Activated T-helper 17 cell treated with anti-CD3 and anti-CD28 coated beads, Interleukin-2, amount 50 U/mL, for 72 hours (primary cell): ENCODE measurements at places on chromosomes 3 and 15. TPM values are rescaled to one million over a fixed set of nuclear protein-coding genes. Genes with fewer than 3 reads are reported as not detected.

GRCh38 chr15:78671626-78672211 lies 30.7 kb upstream of the CHRNB4 start:
- no peak for ATAC-seq

DNA sequence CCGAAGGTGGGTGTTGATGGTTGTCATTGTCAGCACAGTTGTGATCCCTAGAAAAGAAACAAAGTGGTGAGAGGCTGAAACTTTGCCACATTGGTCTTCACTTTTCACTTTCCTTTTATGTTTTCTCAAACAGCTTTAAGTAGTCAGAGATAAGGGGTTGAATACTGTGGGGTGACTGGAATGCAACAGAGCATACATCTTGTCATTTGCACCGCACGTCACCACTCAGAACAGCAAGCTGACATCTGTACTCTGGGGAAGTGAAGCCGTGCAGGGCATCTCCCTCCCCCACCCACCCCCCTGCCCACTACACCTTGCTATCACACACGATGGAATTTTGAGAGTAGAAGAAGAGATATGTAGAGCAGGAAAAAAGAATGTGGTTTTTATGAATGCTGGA lies 211.7 kb downstream of the GABRB3 start:
- ATAC-seq, result no peak

- no peak for ATAC-seq
These were observed 23.1 kb upstream of the CHD2 start for GRCh38 chr15:92877000-92877399.

DNA sequence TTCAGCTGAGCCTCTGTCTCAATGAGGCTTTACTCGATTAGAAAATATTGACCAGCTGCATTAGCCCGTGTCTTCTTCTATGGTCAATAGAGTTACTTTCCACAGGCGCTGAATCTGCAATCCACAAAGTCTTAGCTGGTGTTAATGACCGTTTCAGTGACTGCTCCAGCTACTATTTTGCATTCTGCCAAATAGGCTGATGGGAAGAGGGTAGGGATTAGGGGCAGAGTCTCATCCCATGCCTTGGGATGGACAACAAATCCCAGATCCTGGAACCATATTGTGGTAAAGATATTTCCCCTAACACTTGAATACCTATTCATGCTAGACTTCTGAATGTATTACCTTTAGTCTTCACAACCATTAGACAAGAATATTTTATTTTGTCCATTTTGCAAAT lies 29.5 kb upstream of the MAGI1 start:
- ATAC-seq, result no peak

DNA sequence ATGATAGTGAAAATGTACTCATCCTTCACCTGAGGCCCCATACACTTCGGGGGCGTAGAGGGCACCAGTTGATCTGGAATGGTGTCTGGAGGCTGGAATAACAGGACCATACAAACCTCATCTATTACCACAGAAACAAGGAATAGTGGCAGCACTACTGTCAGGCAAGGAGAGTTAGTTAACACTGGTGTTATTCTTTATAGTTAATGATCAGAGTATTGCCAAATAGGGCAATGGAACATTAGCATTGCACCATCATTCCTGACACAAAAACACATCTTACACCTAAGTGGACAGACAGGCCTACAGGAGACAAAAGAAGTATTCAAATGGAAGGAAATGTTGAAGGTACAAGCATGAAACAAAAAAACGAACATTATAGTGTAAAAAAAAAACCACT lies 137.0 kb upstream of the UBP1 start:
- ATAC-seq, result no peak

GRCh38 chr15:80550908-80551260 lies 144.2 kb upstream of the ABHD17C start:
- ATAC-seq, result no peak

The AADAC gene
- not detected for total RNA-seq

The LYZL4 gene
- total RNA-seq, result not detected

- ATAC-seq, result no peak
These were observed 181.7 kb downstream of the FAM43A start for GRCh38 chr3:194867270-194867983.

The ROPN1 gene
- not detected for total RNA-seq

The CLRN1 gene
- total RNA-seq, result not detected

DNA sequence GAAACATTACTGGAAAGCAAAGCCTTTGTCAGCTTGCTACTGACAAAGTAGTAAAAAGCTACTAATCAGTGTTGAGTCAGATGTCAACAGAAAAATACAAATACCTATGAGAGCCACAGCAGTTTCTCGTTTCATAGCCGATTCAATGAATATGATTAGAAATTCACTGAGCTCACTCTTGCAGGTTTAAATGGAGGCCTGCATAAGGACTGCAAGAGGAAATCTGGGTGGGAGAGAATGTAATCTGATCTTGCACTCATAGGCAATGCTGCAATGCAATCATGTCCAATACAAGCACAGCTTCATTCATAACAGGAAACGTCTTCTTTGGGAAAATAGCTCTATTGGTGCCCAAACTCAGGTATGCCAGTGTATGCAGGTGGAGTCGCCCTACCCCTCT lies 608.8 kb downstream of the ROBO2 start:
- ATAC-seq, result no peak

- ATAC-seq, result no peak
These were observed 244.3 kb upstream of the SLCO3A1 start for GRCh38 chr15:91609231-91609630.

- ATAC-seq, result no peak
These were observed 52.2 kb downstream of the WNT7A start for GRCh38 chr3:13827699-13828098.

The CHMP2B gene
- 19.8 TPM for total RNA-seq

DNA sequence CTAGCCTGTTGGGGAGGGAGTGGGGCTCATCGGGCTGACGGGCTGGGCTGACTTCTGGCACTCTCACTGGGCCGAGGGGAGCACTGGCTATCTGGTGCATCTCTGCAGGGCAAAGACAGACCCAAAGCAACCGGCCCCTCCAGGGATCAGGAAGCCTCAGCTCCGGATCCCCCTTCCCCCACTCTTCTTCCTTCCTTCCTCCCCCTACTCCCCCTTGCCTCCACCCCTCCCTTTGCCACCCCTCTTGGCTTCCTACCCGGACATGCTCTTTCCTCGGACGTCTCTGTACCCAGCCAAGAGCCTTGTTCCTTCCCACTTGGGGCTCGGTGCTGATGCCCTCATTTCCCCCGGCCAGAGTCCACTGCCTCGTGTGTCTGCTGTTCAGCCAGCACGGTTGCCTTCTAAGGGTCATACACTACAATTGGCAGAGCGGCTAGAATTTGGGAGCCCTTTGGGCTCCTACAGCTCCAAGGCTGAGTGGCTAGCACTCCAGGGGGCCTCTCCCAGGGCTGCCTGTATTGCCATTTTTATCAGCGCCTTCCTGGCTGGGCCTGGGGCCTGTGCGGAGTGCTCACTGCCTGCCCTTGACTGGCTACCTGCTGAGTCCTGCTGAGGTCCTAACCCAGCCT lies 10.9 kb downstream of the SEMA3F start:
- no peak for ATAC-seq

The CNTN6 gene
- not detected for total RNA-seq

- ATAC-seq, result no peak
These were observed 4.5 kb downstream of the RPL22L1 start for GRCh38 chr3:170865209-170866094.

GRCh38 chr3:52787672-52788625 lies 6.6 kb upstream of the ITIH3 start:
- no peak for ATAC-seq

GRCh38 chr3:194205675-194206133 lies 69.8 kb downstream of the HES1 start:
- no peak for ATAC-seq

- no peak for ATAC-seq
These were observed 87.2 kb downstream of the MB21D2 start for GRCh38 chr3:192830291-192831110.

- no peak for ATAC-seq
These were observed 199.8 kb downstream of the STT3B start for GRCh38 chr3:31732548-31732947.

The SCAANT1 gene
- total RNA-seq, result not detected

The GOLGA6A gene
- total RNA-seq, result 0.11 TPM

DNA sequence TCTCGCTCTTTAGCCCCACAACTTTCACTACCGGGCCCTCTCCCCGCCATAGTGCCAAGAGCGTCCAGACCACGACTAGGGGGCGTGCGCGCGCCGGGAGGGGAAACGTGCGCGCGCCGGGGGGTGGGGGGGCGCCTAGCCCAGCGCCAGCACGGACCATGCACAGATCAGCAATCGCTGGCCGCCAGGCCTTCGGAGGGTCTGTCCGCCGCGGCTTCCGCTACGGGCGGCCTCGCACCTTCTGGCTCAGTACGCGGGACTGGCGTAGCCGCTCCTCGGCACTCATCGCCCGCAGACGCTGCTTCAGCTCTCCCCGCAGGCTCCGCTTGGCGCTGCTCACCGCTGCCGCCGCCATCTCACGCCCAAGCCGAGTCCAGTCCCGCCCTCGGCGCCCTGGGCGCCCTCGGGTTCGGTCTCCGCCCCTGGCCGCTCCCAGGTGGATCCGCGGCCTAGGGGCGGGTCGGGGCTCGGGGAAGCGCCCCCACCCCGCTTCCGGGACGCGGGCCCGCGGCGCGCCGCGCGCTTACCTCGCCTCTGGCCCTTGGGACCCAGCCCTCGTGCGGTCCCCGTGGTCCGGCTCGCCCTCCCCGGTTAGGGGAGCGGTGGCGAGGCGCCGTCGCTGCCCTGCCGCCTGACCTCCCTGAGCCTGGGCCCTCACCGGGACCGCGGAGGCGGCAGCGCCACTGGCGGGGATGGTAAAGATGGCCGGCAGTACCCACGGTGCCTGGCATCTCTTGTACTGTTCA lies at the start of gene MTHFS:
Gene MTHFS (minus strand): TSS at position 381 of the 746 bp plus-strand sequence. CDS start 26 bp downstream, at position 355.
- peak; percentile 76 for ATAC-seq

DNA sequence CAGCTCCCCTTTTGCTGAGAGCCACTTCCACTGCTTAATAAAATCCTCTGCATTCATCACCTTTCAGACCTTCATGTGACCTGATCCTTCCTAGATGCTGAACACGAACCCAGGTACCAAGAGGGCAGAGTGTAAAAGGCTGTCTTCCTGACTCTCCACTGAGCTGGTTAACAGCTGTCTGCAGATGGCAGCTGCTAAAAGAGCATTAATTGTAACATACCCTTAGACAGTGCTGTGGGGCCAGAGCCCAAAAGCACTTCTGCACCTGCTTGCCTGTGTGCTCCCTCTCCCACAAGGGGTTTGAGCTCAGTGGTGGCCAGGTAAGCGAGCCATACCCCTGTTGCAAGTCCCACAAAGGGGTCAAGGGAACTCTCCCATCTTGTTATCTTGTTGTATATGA lies 187.3 kb downstream of the UBE2E2 start:
- no peak for ATAC-seq

- peak; percentile 74 for ATAC-seq
These were observed 246.7 kb downstream of the LPP start for GRCh38 chr3:188400494-188401243.

GRCh38 chr15:100937171-100937570 lies 18.0 kb downstream of the LRRK1 start:
- ATAC-seq, result no peak
